ENCODE measurements at places on chromosomes 11 and 22.
A peak's percentile ranks its signal among the peaks of the same experiment; 100 is the strongest.

- no peak for DNase-seq
These were observed 1.9 kb upstream of the C1QTNF5 start for GRCh38 chr11:119342362-119343130.

- no peak for DNase-seq
These were observed 3.8 kb upstream of the INCENP start for GRCh38 chr11:62120001-62120400.

GRCh38 chr11:102155676-102156075 is 45.4 kb downstream of the YAP1 start:
- DNase-seq, result no peak

GRCh38 chr11:62591448-62592145 is at the start of gene TUT1:
TSS of gene TUT1 (minus strand) at chr11:62591523. CDS start at chr11:62591485, 38 bp downstream.
- DNase-seq, result peak; percentile 99

Data from NCI-H1105 treated with DMSO at 0.1 percent for 48 hours (cell line).